ENCODE measurements at places on chromosomes 5 and 9.

DNA sequence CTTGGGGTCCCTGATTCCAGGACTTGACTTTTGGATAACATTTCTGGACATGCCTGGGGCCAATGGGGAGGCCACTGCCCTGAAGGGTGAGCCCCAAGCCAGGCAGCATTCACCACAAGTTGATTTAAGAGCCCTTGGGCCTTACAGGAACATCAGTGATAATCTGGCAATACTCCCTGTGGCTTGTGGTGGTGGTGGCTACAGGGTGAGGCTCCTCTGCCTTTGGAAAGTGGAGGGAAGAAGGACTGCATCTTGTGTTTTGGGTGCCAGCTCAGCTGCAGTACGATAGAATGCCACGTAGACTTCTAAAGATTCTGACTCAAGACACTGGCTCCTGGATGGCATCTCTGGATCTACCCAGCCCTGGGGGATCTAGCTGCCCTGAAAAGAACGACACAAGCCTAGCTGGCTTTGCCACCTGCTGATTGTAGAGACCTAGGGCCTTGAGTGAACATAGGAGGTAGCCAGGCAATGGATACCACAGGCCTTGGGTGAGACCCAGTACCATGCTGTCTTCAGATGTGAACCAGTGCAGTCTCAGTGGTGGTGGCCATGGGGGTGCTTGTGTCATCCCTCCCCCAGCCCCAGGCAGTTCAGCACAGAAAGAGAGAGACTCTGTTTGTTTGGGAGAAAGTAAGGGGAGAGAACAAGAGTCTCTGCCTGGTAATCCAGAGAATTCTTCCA is 79.0 kb upstream of the DAP start:
- DNase-seq: no peak

DNA sequence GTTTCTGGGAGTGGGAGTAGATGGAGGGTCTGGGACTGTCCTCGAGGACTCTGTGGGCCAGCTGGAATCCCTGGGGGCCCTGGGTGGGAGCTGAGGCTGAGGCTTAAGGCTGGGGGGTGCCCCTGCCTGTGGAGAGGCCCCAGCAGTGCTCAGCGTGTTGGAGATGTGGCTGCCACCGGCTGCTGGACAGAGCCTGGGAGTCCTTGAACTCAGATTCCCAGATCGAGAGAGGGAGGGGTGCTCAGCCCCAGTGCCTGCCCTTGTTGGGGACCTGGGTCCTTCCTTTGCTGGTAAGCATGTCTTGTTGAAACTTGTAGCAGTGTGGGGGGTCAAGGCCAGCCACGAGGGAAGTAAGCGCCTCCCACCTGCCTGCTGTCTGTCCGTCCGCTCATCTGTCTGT is 10.7 kb downstream of the RXRA start:
- DNase-seq: no peak

GRCh38 chr5:8864053-8864452 is 681.8 kb downstream of the SEMA5A start:
- DNase-seq: no peak

GRCh38 chr9:25850803-25851202 is 172.6 kb upstream of the TUSC1 start:
- no peak for DNase-seq

DNA sequence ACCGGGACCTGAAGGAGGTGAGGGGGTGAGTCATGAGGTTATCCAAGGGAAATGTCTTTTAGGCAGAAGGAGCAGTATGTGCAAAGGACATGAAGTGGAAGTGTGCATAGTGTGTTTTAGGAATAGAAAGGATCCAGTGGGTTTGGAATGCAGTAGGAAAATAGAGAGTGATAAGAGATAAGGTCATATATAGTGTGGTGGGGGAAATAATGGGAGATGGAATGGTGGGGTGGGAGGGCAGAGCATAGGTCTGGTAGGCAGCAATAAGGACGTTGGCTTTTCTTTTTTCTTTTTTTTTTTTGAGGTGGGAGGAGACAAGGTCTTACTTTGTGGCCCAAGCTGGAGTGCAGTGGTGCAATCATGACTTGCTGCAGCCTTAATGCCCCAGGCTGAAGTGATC is 17.8 kb downstream of the SNX24 start:
- no peak for DNase-seq

DNA sequence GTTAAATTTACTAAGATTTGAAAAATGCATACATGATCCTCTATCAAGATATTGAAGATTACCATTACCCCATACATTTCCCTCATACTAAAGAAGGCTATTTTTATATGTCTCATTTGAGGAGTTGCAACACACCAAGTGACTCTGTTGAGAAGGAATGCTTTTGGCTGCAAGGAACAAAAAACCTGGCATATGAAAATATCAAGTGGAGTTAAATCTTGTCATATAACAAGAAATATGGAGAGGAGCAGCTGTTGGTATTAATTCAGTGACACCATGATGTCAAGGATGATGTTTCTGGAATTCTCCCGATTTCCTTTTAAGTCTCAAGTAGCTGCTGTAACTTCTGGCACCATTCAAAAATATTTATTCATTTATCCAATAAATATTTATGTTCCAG is 193.8 kb downstream of the CSNK1G3 start:
- DNase-seq: no peak

GRCh38 chr5:179839328-179840256 is 18.9 kb downstream of the SQSTM1 start:
- no peak for DNase-seq

DNA sequence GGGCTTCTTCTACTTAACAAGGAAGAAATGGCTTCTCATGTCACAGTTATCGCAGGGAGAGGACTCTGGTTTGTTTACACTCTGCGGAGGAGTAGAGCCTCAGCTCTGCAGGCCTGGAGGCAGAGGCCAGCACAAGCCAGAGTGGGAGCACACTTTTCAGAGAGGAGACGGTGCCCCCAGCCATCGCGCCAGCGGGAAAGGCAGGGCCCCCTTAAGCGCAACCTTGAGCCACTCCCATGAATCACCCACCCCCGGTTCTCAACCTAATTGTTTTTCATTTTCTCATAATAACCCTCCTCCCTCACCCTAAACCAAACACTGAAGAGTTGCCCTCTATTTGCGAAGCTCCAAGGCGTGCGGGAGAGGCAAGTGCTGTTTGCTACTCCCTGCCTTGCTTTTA is 208.4 kb upstream of the TBCA start:
- DNase-seq: no peak

- DNase-seq: no peak
These were observed 19.2 kb upstream of the SMC2 start for GRCh38 chr9:104074876-104075275.

DNA sequence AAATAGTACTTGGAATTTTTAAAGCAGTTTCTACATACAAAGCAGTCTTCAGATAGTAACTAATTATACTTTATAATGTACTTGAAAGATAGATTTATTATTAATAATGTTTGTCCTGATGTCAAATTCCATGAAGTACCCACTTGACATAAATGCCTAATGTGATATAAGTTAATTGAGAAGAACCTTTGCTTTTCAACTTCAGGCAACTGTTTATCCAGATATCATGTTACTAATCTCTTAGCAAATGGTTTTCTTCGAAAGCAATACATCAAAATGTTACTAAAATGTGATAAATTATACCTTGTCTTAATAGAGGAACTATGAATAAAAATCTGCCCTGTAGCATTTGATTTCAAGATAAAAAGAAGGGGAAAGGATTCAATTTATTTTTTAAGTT is 146.8 kb upstream of the FBXL17 start:
- DNase-seq: no peak

GRCh38 chr5:173764332-173765028 is 123.7 kb upstream of the CPEB4 start:
- DNase-seq: no peak

GRCh38 chr9:34547960-34548611 is 25.3 kb upstream of the ENHO start:
- DNase-seq: no peak

GRCh38 chr9:72454871-72455491 is 66.4 kb upstream of the TMC1 start:
- no peak for DNase-seq

DNA sequence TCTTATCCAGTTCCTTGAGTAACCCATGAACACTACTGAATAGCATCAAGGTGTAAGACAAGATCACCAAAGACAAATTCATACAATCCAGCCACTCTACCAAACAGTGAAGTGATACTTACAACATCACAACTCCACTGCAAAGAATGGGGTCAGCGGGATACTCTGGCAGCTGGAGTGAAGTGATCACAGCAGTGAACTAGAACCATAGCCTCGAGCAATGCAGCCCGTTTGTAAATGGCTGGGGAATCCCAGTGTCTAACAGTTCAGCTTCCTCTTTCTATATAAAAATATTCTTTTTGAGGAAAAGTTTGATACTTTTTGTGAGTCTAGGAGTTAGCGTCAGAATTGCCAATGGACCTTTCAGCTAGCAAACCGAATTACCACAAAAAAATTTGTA is 515.2 kb downstream of the ZNF608 start:
- no peak for DNase-seq

DNA sequence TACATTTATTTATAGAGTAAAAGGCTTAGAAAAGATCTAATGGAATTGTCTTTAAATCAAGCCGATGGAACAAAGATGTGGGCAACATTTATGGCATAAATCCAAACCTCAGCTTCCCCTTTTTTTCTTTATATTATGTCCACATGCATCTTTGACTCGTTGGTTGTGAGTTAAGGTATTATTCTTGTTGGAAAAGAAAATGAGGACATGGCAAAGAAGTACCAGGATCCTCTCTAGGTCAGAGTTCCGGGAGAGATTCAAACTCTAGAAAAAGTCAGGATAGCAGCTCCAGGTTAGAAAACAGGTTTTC is 508 bp upstream of the NME5 start:
- DNase-seq: no peak

- DNase-seq: no peak
These were observed 170.5 kb downstream of the ARHGEF28 start for GRCh38 chr5:73796164-73797131.

DNA sequence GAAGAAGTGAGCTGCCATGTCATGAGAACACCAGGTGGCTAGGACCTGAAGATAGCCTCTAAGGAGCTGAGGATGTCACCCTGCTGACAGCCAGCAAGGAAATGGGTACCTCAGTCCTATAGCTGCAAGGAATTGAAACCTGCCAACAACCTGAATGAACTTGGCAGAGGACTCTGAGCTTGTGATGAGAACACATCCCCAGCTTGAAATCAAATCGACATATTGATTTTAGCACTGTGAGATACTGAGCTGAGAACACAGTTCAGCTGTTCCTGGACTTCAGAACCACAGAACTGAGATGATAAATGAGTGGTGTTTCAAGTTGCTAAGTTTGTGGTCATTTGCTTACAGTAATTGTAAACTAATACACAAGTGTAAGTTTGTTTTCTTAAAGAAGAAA is 5.5 kb upstream of the RASEF start:
- no peak for DNase-seq

DNA sequence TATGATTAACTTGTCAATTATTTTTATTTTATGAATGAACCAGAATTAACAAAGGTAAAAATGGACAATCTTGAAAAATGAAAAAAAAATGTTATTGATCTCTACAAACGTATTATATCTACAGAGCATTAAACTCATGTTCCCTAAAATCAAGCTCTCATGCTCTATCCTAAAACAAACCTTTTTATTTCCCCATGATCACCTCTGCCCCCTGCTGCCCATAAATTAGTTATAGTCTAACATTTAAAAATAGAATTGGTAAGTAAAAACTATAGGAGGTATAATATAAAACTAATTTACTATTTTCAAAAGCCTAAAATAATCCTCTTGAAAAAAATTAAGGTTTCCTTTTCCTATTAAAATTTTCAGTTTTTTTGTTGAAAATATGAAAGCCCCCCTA is 168.0 kb upstream of the POU5F2 start:
- no peak for DNase-seq

- DNase-seq: no peak
These were observed 101.0 kb upstream of the PTPN3 start for GRCh38 chr9:109599131-109599530.

GRCh38 chr5:148790545-148791333 is 35.7 kb upstream of the ADRB2 start:
- no peak for DNase-seq

DNA sequence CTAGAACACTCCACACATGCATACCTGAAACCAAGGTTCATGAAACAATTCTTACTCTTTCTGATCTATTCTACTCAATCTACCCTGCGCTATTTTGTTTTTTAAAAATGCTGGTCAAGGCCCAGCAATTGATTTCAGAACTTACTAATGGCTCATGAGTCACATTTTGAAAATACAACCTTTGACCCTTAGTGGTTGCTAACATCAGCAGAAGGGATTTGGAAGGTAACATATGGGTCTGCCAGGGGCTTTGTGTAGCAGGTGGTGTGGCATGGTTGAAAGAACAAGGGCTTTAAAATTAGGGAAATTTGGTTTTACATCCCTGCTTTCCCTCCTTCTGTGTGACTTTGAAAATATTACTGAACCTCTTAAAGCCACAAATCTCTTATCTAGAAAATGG is 101.4 kb downstream of the ATG10 start:
- DNase-seq: no peak

DNA sequence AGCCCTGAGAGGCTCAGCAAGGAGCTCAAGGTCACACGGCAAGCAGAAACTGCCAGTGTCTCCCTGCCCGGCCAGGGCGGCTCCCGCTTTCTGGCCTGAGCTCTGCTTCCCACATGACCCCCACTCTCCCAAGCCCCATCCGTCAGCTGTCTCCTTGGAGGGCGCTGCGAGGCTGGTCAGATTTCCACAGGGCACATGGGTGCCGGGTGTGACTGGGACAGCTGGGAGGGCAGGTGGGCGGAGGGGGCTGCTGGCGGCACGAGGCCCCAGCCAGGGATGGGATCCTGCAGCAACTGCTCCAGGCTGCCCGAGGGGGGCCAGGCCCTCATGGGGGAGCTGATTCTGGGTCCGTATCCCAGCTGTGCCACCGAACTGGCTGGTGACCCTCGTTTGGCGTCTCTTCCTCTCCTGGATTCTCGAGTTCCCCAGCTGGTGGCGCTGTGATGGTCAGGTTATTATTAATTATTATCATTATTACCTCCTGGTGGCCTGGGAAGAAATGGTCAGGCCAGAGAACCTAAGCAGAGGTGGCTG is 12.9 kb upstream of the WDR38 start:
- no peak for DNase-seq

DNA sequence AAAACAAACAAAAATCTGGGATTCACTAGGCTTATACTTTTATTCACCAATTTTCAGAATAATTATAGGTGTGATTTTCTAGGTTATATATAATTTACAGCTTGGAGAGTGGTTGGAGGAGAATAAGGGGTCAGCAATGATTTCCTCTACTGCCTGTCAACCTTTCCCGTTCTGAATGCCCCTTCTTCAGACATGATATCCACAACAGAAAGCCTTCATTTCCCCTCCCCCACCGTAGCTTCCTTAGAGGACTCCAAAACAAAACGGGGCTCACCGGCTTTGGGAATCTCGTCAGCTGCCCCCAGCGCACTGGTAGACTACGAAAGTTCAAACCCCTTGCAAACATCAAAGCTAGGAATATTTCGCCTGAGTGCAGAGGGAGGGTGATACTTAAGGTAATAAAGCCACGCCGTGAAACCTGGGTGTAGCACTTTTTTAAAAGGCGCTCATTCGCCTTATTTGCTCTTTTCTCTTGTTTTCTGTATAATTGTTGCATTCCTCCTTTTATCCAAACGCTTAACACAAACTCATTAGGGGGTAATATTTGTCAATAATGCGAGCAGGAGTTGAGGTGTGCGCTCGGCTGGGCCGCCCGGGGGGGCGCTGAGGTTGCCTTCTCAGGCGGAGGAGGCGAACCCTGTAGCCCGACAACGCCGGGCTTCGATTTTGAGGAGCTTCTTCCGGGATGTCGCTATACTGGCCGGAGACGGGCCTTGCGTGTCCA is 2.4 kb downstream of the OTP start:
- DNase-seq: no peak

Measured in stimulated activated CD4-positive, alpha-beta T cell treated with anti-CD3 and anti-CD28 coated beads, Interleukin-1b, Interleukin-23, amount 100 ng/mL, for 1 hour (primary cell).